Mucosa of descending colon (tissue), 3 donors: ENCODE measurements at places on chromosomes 6 and 20.

- DNase-seq, result no peak
Measured at GRCh38 chr6:98823428-98824161, 10.8 kb upstream of the POU3F2 start.

GRCh38 chr20:24915440-24915839, 33.6 kb upstream of the CST7 start:
- DNase-seq, result no peak

DNA sequence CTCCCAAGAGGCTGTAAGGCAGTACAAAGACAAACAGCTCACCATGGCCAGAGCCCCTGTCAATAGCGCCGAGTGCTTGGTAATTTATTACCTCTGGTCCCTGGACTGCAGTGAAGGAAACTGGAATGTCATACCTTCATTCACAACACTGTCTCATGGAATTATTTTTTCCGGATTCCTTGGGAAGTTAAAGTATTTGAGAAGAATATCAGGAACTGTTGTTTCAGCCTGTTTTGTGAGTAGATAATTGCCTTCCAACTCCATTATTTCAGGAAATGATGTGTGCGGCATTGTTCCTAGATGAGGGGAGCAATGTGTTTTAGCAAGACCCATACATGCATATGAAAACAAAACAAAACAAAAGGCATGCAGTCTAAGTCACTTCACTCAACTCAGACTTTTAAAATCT, 64.0 kb downstream of the BLOC1S5 start:
- no peak for DNase-seq

- no peak for DNase-seq
Measured at GRCh38 chr6:148891405-148891783, 144.6 kb downstream of the UST start.

DNA sequence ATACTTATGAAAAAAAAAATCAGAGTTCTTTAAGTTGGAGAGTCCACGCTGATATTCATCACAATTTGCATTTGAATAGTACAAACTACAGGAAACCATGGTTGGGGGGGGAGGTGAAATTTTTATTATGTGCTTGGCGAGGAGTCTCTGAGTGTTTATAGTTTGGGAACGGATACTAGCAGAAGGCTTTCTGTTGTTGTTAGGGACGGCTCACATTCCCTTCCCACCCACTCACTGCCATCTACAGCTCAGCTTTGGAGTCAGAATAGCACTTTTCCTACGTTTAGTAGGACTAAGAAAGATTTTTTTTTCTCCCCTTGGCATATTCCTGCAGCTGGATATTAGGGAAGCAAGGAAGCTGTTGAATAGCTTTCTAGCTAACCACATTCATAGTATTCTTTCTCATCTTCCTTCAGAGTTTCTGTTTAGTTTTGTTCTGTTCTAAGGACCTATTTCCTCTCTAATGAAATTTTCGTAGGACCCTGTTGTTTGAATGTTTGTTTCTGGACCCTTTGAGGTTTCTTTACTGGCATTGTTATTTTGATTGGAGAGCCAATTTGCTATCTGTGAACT, 235.1 kb upstream of the ZNF217 start:
- no peak for DNase-seq

DNA sequence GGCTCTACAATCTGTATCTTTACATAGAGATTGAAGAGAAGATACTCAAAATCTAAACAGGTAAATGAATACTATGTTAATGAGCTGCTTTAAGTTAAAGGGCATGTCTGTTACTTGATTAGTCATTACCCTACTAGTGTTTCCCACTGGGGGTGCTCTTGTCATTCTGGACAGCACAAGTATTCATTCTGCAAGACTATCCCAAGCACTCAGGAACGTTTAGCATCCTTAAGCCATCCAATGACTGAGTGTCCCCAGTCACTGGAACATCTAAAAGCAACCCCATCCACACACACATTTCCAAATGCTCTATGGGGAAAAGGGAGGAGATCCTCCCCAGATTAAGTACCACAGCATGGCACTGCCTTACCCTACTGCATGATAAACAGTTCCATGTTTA, 25.7 kb downstream of the EZR start:
- DNase-seq, result no peak

DNA sequence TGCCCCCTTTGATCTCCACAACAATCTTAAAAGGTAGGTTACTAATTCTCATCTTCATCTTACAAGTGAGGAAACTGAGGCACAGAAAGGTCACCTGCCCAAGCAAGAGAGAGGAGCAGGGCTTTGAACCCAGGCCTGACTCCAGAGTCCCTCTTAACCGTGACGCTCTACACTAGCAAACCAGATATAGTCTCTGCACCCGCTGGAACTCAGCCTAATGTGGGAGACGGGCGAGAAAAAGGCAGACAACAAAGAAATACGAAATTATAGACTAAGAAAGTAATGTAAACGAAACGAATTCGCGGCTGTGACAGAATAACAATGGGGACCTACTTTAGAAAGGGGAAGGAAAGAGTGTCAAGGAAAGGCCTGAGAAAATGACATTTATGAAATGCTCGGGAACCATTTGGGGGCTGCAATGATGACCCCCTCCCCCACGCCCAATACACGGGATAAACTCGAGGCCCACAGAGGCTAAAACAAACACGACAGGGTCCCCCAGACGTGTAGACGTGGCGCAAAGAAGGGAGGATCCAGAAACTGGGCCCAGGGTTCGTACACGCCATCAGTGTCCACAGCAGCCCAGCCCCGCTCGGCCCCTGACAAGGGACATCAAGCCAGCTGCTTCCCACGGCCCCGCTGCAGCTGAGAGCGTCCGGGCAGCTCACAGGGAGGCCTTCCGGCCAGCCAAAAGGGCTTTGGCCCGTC, 637 bp downstream of the TRPC4AP start:
- peak; percentile 22 for DNase-seq

DNA sequence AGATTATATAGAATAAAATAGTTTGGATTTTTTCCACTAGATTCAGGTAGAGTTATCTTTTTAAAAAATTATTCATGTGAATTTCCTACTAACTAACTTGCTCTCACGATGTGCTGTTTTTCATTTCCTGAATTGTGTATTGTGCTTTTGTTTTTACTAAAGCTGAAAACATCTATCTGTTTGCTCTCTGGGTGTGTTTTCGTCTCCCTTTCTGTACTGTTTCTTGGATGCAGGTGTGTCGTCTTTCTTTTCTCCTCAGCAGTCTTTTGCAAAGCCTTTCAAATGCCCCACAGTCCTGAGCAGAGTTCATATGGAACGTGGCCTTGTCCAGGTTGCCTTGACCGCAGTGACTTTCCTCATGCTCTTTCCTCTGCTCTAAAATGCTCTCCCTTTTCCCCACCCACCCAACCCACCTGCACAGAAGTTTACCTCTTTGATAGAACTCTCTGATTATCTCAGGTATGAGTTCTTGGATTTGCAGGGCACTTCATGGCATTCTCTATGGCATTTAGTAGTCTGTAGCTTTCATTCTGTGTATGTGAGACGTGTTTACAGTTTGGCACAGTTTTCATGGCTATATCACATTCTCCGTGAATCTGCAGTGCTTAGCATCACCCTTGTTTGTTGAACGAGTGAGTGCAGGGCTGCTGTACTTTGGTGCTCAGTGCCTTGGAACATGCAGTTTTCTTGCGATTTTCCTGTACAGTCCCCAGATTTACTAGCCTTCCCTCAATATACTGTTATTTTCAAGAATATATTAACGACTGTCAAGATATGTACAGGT, 77.1 kb downstream of the FARS2 start:
- no peak for DNase-seq

DNA sequence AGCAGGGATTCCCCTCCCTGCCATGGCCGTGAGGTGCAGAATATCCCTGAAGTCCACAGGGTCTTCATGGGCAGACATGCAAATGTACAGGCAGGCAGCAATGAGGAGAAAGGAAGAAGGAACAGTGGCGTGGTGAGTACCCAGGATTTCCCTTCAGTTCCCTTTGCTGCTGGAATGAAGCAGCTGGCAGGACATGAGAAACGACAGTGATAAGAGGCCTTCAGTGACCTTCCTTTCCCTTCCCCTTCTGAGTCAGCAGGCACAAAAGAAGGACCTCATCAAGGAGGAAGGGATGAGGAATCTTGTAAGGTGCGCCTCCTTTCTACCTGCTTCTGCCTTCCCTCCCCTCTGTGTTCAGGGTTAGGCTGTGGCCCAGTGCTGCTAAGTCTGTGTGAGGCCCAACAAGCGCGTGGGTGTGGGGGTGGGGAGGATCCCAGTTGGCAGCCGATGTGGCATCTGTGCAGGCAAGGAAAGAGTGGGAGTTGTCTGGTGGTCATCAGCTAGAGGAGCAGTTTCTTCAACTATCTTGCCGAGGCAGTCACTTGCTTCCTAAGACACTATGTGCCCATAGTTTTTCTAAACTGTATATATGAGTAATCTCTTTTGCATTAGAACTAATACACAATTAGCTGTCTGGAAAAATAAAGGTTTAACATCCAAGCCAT, 29.5 kb upstream of the FBXO9 start:
- no peak for DNase-seq

DNA sequence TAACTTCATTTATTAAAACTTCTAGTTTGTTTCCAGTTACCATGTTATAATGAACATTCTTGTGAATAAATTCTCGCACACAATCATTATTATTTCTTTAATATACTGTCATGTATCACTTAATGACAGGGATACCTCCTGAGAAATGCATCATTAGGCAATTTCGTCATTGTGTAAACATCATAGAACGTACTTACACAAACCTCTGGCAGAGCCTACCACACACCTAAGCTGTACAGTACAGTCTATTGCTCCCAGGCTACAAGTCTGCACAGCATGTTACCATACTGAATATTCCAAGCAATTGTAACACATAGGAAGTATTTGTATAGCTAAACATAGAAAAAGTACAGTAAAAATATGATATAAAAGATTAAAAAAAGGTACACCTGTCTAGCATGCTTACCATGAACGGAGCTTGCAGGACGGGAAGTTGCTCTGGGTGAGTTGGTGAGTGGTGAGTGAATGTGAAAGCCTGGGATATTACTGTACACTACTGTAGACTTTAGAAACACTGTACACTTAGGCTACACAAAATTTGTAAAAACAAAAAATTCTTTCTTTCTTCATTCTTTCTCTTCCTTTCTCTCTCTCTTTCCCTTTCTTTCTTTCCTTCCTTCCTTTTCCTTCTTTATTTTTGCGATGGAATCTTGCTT, 268.2 kb upstream of the SOX4 start:
- DNase-seq, result no peak

DNA sequence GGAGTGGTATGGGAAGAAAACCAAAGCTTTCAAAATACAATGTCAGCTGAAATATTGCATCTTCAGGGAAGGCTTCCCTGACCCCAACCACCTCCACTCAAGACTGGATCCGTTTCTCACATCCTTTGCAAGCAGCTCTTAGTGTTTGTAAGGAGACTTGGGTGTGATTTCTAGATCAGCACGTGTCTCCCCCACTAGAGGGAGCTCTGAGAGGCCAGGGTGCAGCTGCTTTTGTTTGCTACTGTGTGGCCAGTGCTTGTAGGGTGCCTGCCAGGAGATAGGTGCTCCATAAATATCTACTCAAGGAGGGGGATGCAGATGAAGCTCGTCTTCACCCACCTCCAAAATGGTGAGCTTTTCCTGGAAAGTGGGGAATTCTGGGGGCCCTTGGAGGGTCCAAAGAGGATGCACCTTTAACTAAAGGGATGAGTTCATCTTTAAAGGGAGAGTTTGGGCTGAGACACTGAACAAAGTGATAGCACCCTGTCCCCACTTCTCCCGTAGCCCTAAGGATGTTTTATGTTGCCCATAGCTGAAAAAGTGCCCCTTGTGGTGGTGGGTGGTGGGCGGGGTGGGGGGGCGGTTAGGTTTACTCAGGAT, 52.6 kb upstream of the MAFB start:
- peak; percentile 55 for DNase-seq

GRCh38 chr20:4063631-4064030, 48.3 kb upstream of the RNF24 start:
- DNase-seq, result no peak

GRCh38 chr6:134787261-134787877, 162.5 kb downstream of the ALDH8A1 start:
- no peak for DNase-seq

GRCh38 chr6:45470131-45470738, 92.5 kb upstream of the SUPT3H start:
- no peak for DNase-seq

- DNase-seq, result no peak
Measured at GRCh38 chr20:14657266-14658005, 320.0 kb upstream of the FLRT3 start.

DNA sequence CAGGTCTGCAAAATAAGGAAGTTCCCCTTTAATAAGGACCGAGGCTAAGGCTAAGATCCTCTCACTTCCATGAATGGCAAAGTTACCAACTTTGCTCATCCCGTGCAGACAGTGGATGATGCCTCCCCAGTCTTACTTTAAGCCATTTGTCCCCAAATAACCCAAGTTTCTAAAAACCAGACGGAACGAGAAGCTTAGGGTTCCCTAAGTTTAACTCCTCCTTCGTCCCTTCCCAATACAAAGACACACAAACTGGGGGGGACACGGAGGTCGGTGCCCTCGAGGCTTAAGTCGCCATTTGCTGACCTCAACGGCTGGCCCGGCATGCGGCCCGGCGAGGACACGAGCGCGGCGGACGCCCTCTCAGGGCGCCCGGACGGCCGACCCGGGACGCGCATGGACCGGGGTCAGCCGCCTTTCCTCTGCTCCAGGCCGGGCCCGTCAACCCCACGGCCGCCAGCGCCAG, 527 bp downstream of the FBXO30 start:
- DNase-seq, result no peak

GRCh38 chr20:44596010-44596409, 13.6 kb downstream of the PKIG start:
- DNase-seq, result no peak

- DNase-seq, result no peak
Measured at GRCh38 chr6:11613858-11614257, 76.3 kb downstream of the TMEM170B start.

GRCh38 chr6:40854592-40854991, 184.4 kb downstream of the UNC5CL start:
- no peak for DNase-seq

GRCh38 chr6:138797806-138798446, 2.0 kb downstream of the ECT2L start:
- no peak for DNase-seq

GRCh38 chr6:167275001-167275400, 16.1 kb upstream of the UNC93A start:
- DNase-seq, result no peak

GRCh38 chr6:31178143-31179041, 7.9 kb upstream of the POU5F1 start:
- DNase-seq, result no peak
